Activated naive CD8-positive, alpha-beta T cell treated with anti-CD3 and anti-CD28 coated beads for 36 hours (primary cell): ENCODE measurements at places on chromosomes 5 and 9.

GRCh38 chr5:21672911-21673310 is 1180.2 kb downstream of the CDH12 start:
- DNase-seq, result no peak

DNA sequence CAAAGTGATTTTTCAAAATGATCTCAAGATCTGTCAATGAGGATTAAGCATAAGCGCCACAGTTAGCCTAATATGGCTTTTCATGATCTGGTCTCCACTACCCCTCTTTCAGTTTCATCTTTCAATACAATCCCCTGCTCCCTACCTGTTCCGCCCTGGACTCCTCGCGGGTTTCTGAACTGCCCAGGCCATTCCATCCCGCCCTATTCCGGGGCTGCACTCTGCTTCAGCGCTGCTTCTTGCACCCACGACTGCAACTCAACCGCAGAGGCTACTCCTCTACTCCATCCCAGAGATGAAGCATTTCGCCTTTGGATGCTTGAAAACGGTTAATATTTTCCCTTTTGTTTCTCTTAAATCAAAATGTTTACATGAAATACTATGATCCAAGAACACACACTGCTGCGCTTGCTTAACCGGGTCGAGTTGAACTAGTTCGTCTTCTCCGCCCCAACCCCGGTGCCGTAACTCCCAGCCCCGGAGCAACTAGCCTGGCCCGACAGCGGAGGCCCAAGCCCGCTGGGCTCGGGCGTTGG is 716 bp upstream of the OTULIN start:
- DNase-seq, result peak; percentile 29

- DNase-seq, result no peak
Observed at GRCh38 chr5:149887622-149888183, 56.9 kb downstream of the PDE6A start.

- no peak for DNase-seq
Observed at GRCh38 chr5:43123887-43124286, 3.2 kb downstream of the ZNF131 start.

GRCh38 chr5:107633171-107633901 is 37.4 kb downstream of the EFNA5 start:
- no peak for DNase-seq

GRCh38 chr5:91110686-91111085 is 272.4 kb downstream of the ARRDC3 start:
- no peak for DNase-seq

- DNase-seq, result no peak
Observed at GRCh38 chr5:145991044-145991575, 54.7 kb downstream of the SH3RF2 start.

GRCh38 chr5:179227229-179227579 is 118.1 kb downstream of the ADAMTS2 start:
- DNase-seq, result no peak

DNA sequence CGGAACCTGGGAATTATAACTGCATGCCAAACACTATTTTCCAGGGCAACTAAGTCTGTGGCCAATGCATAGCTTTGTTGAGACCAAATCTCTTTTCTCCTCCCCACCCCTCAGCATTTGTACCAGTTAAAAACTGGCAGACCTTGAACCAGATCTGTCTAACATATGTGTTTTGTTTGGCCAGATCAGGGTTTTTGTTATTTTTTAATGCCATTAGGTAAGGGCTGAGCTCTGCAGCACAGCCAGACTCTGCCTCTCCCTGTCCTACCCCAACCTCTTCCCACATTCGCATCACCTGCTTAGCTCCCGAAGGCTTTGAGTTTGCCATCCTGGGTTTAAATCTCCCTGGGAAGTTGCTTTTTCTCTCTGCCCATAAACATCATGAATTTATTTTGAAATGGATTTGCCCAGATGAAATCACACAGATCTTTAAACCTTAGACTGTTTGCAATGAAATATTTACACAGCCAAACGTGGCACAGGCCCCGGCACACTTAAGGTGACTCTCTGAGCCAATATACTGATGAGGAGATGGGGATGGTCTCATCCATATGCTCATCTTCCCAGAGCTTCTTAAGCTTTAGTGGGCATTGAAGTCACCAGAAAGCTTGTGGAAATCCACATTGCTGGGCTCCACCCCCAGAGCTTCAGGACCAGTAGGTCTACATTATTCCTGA is 54.0 kb upstream of the ALDH1B1 start:
- DNase-seq, result no peak

DNA sequence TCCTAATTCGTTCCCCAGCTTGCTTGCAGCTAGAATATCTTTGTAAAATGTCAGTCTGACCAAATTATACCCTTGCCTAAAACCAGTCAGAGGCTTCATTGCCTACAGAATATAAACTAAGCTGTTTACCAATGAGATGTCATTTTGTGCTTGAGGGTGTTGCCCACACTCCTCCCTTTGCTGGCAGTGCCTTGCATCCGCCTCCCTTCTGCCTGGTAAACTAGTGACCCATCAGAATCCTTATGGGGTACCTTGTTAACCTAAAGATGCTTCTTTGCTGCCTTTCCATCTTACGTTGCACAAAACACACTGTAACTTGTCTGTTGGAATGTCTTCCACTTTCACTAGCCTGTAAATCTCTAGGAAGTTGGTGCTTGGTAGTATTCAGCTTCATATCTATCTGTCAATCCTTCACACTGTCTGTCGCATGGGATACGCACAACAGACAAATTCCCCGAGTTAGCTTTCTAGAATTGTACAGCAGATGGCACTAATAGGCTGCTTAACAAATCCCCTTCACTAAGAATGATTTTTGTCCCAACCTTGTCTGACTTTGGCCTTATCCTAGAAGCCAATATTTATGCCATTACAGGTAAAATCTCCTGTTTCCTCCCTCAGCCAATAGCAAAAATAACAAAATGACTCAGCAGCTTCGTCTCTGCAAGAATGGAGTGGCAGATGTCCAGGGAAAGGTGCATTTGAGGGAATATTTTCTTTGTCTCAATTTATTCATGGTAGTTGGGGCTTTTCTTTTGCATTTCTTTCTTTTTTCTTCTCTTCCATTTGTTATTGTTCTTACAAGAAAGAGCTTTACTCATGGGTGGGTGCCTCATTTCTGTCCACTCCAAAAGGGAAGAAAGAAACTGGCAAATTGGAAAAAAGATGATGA is 3.0 kb downstream of the NUDT2 start:
- DNase-seq, result no peak

- no peak for DNase-seq
Observed at GRCh38 chr5:122392824-122393223, 80.8 kb downstream of the SNCAIP start.

DNA sequence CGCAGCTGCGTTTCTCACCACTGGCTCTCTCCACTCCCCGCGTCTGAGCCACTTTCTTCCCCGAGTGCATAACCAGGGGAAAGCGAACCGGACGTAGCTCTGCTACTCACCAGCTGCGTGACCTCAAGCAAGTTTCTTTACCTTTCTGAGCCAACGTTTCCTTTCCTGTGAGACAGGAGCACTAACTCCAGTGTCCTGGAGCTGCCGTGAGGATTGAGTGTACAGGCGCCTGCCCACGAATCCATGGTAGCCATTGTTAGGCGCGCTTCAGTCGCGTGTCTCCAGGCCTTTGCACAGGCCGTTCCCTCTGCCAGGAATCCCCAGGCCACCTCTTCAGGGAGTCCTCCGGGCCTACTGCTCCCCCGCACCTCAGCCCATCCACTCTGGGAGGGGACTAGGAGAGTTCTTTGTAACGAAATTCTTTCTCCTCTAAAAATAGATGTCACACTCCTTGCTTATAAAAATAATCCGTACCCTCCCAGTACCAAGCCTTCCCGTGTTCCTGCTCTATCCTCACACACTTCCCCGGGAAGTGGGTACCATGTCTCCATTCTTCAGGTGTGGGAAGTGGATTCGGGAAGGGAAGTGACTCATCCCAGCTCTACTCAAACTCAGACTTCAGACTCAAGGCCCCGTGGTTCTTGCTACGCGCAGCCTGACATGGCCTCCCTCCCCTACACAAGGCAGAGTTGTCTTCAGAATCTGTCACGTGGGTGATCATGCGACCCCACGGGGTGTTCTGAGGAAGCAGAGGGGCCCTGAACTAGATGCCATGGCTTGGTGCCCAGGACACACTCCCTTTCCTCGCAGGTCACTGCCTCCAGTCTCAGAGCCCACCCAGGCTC is 16.1 kb upstream of the CRB2 start:
- DNase-seq, result peak; percentile 78

GRCh38 chr5:41682641-41683040 is 172.2 kb upstream of the PLCXD3 start:
- DNase-seq, result no peak

GRCh38 chr5:86679949-86680348 is 62.2 kb downstream of the COX7C start:
- no peak for DNase-seq

GRCh38 chr9:87292449-87293191 is 205.0 kb upstream of the DAPK1 start:
- no peak for DNase-seq

GRCh38 chr5:32539981-32540845 is 45.1 kb upstream of the SUB1 start:
- no peak for DNase-seq

DNA sequence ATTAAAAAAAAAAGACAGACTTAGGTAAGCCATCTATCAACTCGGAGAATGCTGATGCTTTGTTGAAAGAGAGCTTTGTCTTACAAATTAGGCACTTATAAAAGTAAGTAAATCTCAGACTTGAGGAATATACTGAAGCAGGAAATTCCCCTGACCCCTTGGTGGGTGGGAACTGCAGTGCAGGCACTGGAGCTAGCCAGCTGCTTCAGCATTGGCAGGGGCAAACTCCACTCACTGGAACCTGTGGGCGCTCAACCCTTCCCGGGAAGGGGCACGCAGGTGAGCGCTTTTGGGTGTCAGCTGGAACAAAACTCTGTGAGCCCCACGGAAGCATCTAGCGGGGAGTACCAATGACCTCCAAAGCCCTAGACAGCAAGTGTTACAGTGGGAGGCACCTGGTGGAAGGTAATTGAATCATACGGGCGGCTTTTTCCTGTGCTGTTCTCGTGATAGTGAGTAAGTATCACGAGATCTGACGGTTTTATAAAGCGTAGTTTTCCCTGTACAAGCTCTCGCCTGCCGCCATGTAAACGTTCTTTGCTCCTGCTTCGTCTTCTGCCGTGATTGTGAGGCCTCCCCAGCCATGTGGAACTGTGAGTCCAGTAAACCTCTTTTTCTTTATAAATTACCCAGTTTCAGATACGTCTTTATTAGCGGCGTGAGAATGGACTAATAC is 628.0 kb upstream of the CDH18 start:
- no peak for DNase-seq

DNA sequence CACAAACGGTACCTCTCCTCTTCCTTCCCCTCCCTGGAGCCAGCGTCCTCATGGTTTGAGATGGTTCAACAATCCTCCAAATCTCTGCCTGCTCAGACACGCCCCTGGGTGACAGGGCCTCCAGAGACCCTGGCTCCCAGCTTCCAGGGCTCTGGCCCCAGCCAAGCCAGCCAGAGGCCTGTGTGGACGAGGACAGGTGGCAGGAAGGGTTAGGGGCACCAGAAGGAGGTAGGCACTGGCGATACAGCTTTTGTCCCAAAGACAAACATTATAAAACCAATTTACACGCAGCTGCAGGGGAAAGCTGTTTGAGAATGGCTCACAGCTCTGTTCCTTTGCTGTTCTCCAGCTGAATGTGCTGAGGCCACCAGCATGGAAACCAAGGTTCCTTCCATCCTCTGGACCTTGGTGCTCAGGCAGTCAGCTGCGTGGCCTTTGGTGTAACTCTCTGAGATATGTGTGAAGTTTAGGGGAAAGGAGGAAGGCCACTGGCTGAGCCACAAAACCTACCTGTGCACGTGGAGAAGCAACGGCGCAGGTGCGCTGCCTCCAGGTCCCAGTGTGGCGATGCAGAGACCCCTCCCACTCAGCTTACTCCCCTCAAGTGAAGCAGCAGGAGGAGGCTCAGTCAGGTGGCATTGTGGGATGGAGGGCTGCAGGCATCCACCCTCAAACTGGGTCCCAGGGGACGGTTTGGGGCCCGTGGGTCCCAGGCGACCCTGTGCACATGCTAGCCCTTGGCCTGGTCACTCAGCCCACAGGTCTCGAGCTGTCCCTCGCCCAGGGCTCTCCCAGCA is 4.3 kb upstream of the QRFP start:
- DNase-seq, result no peak

- DNase-seq, result no peak
Observed at GRCh38 chr5:38453921-38454320, 102.5 kb downstream of the LIFR start.

DNA sequence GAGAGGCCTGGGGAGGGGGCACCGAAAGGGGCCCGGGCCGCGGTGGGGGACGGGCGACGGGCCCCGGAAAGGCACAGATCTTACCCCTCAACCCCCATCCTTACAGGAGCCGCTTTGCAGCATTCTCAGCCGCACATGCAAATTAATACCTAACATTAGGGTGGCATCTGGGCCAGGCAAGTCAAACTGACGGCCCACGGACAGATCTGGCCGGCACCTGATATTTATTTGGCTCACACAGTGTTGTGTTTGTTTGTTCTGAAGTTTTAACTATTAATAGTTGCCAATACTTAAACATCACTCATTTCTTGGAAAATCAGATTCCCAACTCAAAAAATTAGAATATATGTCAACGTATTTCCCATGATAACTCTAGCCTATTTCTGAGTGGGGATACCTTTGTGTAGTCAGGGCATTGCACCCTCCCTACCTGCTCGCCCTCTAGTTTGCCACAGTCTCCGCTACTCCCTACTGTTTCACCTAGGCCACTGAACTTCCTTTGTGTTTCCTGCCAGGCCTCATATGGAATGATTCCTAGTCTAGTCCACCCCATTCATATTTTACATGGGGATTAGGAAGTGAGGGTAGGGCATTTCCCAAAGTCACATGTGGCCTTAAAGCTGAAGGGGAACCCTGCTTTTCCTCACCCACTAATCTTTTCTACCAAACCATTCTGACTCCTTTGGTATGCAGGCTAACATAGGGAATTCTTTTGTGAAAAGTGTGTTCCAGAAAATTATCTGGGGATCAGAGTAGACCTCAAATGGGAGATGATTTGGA is 71.9 kb upstream of the LARP1 start:
- no peak for DNase-seq

DNA sequence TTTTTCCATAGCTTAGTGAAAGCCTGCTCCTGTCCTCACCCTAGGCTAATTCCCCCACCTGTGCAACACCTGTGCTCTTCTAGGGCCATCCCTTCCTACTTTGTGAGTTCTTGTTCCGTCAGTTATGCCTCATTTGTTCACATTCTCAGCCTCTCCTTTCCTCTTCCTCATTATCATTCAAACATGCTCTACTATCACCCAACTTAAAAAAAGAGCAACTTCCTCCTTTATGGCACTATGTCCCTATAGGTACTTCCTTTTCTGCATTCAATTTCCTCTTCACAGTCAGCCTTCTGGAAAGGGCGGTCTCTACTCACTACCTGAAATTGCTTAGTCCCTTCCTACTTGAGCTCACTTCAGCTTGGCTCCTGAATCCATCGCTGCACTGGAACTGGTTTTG is 111.8 kb upstream of the LHFPL2 start:
- no peak for DNase-seq

GRCh38 chr5:170307575-170308465 is 10.2 kb upstream of the LCP2 start:
- no peak for DNase-seq
